ENCODE measurements at places on chromosomes 7 and 10.

DNA sequence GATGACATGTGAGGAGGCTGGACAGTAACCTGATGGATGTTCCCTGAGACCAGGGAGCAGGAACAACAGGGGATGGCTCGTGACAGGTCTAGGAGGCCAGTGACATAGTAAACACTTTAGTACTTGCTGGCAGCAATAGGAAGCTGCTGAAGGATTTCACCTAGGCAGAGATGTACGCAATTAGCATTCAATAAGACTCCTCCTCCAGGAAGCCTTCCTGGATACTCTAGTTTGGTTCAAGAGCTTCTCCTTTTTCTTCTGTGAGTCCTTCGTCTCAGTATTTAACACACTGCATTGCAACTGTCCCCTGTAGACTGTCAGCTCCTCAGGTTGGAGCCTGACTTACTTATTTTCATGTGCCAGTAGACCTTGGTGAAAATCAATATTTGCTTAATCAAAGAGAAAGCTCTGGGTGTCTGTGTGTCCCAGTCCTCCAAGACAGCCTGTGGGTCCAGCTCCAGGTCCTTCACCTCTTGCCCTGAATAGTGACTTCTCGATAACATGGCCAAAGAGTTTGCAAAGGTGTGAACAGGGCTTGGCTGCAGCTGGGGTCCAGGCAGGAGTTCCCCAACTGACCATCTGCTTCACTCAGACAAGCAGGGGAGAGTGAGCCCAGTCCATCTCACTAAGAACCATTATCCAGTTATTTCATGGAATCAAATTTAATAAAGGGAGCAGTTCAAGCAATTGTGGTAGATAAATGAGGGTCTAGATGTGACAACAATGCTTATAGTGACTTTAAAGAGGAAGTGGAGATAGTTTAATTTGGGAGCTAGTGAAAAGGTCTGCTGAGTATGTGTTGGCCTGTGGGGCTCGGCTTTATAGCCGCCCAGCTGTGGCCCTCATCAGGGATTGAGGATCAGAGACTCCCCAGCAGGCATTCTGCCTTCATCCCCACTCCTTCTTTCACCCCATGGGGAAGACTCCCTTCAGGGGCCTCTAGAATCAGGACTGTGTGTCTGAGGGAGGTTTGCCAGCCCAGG is 9.4 kb downstream of the TMEM273 start:
- no peaks in the 10 kb centered on the region for H3K36me3 ChIP-seq
- H3K4me1 ChIP-seq: peaks cover 13% of the 10 kb centered on the region
- no peak for DNase-seq

DNA sequence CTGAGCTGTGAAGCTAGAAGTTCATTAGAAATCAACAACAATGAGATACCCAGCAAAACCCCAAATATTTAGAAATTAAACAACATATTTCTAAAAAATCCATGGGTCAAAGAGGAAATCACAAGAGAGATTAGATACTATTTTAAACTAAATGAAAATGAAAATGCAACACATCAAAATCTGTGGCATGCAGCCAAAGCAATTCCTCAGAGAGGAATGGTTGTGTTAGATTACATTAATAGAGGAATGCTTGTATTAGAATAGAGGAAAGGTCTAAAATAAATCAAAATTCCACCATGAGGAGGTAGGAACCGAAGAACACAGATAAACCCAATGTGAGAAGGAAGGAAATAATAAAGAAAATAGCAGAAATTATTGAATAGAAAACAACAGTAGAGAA is 642.1 kb upstream of the GALNT17 start:
- no peaks in the 10 kb centered on the region for H3K36me3 ChIP-seq
- H3K4me1 ChIP-seq: no peaks in the 10 kb centered on the region

DNA sequence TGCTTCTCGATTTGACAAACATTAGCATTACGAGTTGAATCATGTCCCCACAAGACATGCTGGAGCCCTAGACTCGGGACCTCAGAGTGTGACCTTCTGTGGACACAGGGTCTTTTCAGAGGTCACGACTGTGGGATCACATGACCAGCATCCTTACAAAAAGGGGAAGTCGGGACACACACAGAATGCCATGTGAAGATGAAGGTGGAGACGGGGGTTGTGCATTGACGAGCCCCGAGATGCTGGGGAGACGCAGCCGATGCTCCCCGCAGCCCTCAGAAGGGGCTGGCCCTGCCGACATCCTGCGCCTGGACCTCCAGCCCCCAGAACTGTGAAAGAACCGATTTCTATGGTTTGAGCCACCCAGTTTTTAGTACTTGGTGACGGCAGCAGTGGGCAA is 7.5 kb downstream of the ZFAND2A start:
- H3K4me1 ChIP-seq: peaks cover 9% of the 10 kb centered on the region
- no peaks in the 10 kb centered on the region for H3K27me3 ChIP-seq
- H3K36me3 ChIP-seq: peaks cover 56% of the 10 kb centered on the region
- no peak overlapping the region for H3K27ac ChIP-seq
- no peak overlapping the region for H3K4me3 ChIP-seq

GRCh38 chr7:141238596-141239243 is 164.9 kb downstream of the TMEM178B start:
- no peak for DNase-seq
- H3K4me1 ChIP-seq: no peaks in the 10 kb centered on the region
- no peaks in the 10 kb centered on the region for H3K27me3 ChIP-seq
- no peak overlapping the region for H3K4me3 ChIP-seq
- no peak overlapping the region for H3K27ac ChIP-seq

DNA sequence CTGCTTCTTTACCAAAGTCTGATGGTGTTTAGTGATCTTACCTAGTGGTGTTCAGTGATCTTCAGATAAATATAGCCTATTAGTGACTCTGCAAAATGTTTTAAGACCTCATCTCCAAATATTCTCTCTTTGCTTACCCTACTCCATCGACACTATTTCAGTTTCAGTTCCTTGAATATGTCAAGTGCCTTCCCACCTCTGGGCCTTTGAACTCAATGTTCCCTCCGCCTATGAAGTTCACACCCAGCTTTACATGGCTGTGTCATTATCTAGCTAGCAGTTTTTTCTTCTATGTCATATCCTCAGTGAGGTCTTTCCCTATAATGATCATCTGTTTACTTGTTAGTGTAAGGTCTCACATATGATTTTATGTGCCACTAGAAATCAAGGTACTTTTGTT is 322.6 kb downstream of the DGKB start:
- DNase-seq: no peak
- H3K27me3 ChIP-seq: no peaks in the 10 kb centered on the region
- no peak overlapping the region for H3K4me3 ChIP-seq
- H3K36me3 ChIP-seq: no peaks in the 10 kb centered on the region

DNA sequence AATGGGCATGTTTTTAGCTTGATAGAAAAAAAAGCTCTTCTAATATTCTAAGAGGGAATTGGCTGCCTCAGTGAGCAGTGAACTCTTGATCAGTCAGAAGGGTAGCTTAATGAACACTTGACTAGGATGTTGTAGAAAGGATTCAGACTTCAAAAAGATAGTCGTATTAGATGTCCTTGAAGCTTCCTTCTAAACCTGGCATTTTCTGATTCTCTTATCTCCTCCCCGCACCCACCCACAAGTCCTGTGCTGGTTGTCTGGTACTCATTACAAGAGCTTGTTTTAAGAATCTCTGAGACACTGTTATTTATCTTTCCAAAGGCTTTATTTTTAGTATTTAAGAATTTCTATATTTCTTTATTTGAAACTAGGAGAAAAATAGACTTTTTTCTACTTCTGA is 7.4 kb upstream of the SMIM30 start:
- H3K27ac ChIP-seq: no peak overlapping the region
- no peak for DNase-seq
- no peaks in the 10 kb centered on the region for H3K36me3 ChIP-seq
- no peaks in the 10 kb centered on the region for H3K27me3 ChIP-seq

- peak; percentile 98 for DNase-seq
- peaks cover 4% of the 10 kb centered on the region for H3K36me3 ChIP-seq
- H3K27me3 ChIP-seq: no peaks in the 10 kb centered on the region
- H3K4me1 ChIP-seq: peaks cover 29% of the 10 kb centered on the region
These were observed 63.9 kb downstream of the TMEM209 start for GRCh38 chr7:130141161-130141883.

GRCh38 chr10:111175787-111176186 is 99.0 kb downstream of the ADRA2A start:
- no peak overlapping the region for H3K4me3 ChIP-seq
- H3K27me3 ChIP-seq: no peaks in the 10 kb centered on the region
- DNase-seq: no peak

GRCh38 chr10:27981744-27982143 is 17.1 kb downstream of the ODAD2 start:
- H3K27ac ChIP-seq: no peak overlapping the region
- H3K4me1 ChIP-seq: no peaks in the 10 kb centered on the region
- H3K27me3 ChIP-seq: no peaks in the 10 kb centered on the region
- no peak for DNase-seq

GRCh38 chr10:51965451-51965850 is 266.1 kb upstream of the CSTF2T start:
- no peaks in the 10 kb centered on the region for H3K27me3 ChIP-seq
- H3K27ac ChIP-seq: no peak overlapping the region
- H3K4me1 ChIP-seq: no peaks in the 10 kb centered on the region
- no peak overlapping the region for H3K4me3 ChIP-seq

- H3K4me1 ChIP-seq: no peaks in the 10 kb centered on the region
- H3K27ac ChIP-seq: no peak overlapping the region
- no peak overlapping the region for H3K4me3 ChIP-seq
- no peaks in the 10 kb centered on the region for H3K27me3 ChIP-seq
These were observed 608.0 kb downstream of the DNAJB6 start for GRCh38 chr7:157944734-157945291.
